ENCODE measurements at places on chromosomes 1 and 21.

GRCh38 chr1:45037456-45037855 lies 25.4 kb downstream of the UROD start:
- no peak for DNase-seq

GRCh38 chr1:220013497-220013896 lies 32.8 kb downstream of the EPRS1 start:
- DNase-seq: no peak

DNA sequence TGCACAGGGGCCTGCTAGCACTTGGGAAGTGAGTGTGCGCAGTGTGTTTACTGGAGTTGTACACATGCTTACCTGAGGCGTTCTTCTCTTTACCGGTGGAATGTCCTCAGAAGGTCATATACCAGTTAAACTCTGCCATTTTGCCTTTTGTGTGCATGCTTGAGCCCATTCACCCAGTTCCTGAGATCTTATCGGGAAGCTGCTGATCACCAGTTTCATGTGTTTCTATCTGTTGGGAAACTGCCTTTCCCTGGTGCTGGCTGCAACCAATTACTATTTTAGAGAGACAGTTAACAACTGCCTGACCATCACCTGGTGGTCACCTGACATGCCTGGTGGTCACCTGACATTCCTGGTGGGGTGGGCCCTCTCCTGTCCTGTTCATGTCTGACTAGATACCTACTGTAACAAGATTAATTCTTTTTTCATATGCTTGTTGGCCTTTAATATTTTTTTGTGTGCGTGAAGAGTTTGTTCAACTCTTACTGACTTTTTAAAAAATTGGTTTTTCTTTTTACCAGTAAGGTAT lies 137.0 kb downstream of the RASAL2 start:
- no peak for DNase-seq

- DNase-seq: no peak
These were observed 38.2 kb downstream of the SLC9A1 start for GRCh38 chr1:27116697-27117096.

DNA sequence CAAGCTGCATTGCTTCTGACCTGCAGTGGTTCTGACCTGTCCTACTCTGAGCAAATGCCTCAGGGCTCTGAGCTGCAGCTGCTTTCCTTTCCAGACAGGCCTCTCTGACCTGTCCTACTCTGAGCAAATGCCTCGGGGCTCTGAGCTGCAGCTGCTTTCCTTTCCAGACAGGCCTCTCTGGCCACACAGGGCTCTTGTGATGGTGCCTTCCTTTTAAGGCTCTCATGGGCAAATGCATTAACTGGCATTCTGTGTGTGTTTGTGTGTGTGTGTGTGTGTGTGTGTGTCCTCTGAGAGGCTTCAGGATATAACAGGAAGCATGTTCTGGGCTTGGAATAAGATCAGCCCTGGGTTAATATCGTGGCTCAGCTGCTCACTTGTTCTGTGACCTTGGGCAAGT lies 131.3 kb downstream of the NTPCR start:
- no peak for DNase-seq

DNA sequence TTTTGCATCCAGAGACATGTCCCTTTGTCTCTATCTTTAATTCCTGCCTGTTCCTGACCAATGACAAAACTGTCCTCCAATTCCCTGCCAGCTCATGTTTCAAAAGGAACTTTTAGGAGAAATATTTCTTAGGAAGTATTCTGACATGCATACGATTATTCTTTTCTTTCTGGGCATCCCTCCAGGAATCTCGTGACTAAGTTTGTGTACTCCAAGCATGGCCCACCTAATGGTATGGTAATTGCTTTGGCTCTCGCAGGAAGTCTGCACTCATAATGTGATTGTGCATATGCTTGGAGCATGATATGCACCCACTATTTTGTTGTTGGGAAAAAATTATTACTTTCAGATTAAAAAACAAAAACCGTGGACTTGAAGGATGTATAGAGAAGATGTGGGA lies 256.4 kb downstream of the PRDM2 start:
- DNase-seq: no peak

DNA sequence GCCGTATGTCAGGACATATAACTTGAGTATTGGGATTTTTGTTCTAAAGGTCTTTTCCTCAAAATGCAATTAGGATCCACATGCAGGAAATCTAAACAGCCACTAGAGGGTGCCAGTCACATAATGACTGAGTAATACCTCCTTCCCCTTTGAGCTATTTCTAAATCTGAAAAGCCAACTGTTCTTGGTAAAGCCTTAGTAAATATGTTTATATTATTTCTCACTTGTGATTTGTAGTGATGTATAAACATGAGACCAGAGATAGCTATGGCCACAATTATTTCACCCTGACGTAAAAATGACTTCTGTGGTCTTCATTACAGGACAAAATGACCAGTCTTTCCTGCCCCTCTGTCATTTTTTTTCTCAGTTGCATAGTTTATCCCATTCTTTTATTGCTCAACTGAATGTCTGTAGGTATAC lies 41.0 kb upstream of the DR1 start:
- peak; percentile 66 for DNase-seq

DNA sequence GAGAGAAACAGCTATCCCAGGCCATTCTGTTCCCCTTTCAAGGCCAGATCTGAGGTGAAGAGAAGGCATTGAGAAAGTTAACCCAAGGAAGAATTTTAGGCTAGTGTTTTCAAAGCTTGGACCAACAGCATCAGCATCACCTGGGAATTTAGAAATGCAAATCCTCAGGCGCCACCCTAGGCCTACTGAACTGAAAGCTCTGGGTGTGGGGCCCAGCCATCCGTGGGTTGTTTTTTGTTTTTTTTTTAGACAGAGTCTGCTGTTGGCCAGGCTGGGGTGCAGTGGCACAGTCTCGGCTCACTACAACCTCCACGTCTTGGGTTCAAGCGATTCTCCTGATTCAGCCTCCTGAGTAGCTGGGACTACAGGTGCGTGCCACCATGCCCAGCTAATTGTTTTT lies 98.6 kb downstream of the RNF220 start:
- DNase-seq: no peak

DNA sequence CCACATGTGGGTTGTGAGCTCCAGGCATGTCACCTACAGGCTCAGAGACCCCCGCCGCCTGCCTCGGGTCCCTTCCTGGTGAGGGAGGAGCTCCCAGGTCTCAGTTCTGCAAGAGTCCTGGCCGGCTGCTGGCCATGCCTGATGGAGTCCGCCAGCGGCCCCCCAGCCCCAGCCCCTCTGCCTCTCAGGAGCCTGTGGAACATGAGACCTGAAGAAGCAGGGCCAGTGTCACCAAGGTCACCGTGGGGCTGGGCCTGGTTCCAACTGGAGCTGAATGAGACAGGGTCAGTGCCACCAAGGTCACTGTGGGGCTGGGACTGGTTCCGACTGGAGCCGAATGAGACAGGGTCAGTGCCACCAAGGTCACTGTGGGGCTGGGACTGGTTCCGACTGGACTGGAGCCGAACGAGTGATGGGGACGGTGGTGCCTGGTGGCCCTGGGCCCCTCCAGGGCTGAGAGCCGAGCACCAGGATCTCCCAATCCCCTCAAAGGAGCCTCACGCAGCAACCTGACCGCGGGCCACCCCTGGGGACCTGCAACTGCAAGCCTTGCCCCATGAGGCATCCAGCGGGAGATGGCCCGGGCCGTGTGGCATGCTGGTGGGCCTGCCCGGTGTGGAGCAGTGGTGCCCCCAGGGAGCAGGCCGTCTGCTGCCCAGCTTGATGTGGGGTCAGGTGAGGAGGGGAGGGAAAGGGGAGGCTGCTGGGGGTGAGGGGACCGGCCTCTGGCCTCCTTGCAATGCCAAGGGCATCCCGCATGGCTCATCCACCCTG lies 14.5 kb upstream of the PTTG1IP start:
- DNase-seq: no peak

DNA sequence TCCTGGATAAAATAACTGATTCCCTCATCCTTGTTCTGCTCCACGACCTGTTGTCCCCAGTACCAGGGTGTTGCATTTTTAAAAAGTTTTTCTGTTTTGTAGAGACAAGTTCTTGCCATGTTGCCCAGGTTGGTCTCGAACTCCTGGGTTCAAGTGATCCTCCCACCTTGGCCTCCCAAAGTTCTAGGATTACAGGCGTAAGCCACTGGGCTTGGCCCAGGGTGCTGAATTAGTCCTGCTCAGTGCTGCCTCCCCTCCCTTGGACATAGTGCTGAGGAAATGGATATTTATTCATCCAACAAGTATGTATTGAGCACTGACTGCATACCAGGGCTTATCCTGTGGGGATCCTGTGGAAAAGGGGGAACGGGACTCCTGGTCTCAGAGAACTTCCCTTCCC lies 126.4 kb downstream of the PTPRU start:
- DNase-seq: no peak

- DNase-seq: no peak
These were observed 79.5 kb upstream of the GREM2 start for GRCh38 chr1:240691501-240691900.

DNA sequence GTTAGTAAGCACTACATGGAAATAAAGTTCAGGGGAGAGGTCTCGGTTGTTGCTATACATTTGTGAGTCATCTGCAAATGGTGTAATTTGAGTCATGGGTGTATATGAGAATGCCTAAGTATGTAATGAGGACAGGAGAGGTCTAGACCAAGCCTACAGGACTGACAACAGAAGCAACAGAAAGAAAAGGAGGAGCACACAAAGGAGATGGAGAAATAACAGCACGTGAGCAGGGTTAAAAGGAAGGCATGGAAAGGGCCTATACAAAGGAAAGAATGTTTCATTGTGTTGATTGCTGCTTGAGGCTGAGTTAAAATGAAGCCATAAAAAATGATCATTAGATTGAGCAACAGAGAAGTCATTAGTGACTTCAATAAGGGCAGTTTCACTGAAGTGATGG lies 28.0 kb upstream of the PRKAA2 start:
- no peak for DNase-seq

DNA sequence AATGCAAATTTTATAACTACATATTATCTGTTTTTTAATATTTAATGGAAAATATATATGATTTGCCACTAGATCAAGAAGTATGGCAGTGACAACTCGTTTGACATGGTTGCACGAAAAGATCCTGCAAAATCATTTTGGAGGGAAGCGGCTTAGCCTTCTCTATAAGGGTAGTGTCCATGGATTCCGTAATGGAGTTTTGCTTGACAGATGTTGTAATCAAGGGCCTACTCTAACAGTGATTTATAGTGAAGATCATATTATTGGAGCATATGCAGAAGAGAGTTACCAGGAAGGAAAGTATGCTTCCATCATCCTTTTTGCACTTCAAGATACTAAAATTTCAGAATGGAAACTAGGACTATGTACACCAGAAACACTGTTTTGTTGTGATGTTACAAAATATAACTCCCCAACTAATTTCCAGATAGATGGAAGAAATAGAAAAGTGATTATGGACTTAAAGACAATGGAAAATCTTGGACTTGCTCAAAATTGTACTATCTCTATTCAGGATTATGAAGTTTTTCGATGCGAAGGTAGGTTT lies 556 bp downstream of the IFI44 start:
- no peak for DNase-seq

DNA sequence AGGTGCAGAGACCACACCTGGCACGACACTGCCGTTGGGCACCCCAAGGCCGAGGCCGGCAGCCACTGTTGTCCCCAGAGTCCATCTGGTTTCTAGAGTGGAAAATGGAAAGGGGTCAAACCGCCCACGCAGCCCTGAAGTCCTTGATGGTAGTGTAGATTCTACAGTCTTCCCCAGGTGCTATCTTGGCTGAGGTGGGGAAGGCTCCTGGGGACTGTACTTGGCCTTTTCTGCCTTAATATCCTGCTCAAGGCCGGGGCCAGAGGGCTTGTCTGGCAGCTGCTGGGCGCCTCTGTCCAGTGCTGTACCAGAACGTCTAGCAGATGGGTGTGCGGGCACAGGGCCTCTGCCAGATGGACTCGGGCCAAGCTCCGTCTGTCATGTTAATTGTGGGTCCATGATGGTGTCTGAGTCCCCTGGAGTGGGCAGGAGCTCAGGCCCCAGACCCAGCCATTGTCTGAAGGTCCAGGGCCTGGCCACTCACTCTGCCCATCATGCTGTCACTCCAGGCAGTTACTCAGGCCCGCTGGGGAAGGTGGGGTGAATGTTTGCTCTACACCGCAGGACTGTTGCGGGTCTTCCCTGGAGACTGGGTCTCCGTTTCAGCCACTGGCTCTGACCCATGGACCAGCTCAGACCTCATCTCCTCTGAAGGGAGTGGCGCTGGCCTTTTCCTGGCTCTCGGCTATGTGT lies 161.9 kb upstream of the COL6A1 start:
- DNase-seq: no peak

- DNase-seq: no peak
These were observed 82.7 kb upstream of the ABCD3 start for GRCh38 chr1:94335447-94335846.

DNA sequence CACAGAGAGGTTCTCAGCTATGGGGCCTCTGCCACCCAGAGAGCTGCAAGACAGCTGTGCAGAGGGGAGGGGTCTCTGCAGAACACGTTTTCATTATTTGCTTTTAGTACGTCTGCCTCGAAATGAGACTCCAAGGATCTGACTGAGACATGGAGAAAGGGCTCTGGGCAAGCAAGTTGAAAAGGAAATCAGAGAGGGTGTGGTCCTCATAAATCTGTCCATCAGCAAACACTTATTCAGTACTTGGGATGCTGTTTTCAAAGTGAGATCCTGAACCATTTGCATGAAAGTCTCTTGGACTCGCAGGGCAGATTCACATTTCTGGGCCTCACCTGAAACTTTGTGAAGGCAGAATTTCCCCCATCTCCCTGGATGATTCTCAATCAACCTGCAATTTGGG lies 197.4 kb upstream of the GALNT2 start:
- DNase-seq: no peak

GRCh38 chr1:12486059-12486341 lies 132.0 kb downstream of the DHRS3 start:
- DNase-seq: no peak

DNA sequence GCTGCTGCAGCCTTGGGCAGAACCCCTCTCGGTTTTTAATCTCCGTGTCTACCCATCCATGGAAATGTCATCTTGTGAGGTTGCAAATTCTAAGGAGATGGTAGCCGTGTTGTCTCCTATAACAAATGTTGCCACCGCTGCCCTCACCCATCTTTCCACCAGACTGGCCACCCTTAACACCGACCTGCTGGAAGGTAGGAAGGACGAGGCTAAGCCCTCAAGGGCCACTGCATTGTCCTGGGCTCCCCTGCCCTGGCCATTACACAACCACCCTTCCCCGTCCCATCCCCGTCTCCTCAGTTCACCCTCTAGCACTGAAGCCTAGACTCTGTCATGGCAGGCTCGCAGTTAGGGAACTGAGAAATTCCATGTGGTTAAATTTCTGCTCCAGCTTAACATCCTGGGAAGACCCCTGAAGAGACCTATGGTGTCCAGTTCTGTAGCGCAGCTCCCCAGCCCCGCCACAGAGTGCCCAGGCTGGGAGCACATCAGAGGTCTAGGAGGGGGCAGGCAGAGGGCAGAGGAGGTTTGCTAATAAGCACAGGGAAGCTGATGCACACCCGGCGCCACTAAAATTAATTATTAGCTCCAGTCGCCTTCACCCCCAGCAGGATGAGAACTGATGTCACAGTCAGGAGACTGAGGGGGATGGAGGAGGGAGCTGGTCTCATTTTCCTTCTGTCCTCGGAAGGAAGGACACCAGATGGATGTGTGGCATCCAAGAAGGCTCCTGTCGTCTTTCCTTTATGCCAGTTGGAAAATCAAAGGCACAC lies 38.3 kb downstream of the STUM start:
- no peak for DNase-seq
